Camera-type eye (tissue), 1 donor: ENCODE measurements at places on chromosomes 4 and X. TPM values are rescaled to one million over a fixed set of nuclear protein-coding genes. Genes with fewer than 3 reads are reported as not detected.

CCDC160 gene
- 2.2 TPM for total RNA-seq

FGFBP2 gene
- not detected for total RNA-seq

GPRASP3 gene
- total RNA-seq: 24.7 TPM

XAGE1B gene
- total RNA-seq: not detected

POU3F4 gene
- total RNA-seq: not detected

NHSL2 gene
- 15.6 TPM for total RNA-seq

ENPEP gene
- 19.0 TPM for total RNA-seq

CENPVL1 gene
- 0.71 TPM for total RNA-seq

CACNA1F gene
- total RNA-seq: 27.9 TPM

PROM1 gene
- 298 TPM for total RNA-seq

SSX3 gene
- total RNA-seq: not detected

CFAP99 gene
- total RNA-seq: not detected

CCDC110 gene
- total RNA-seq: 3.7 TPM

F8A1 gene
- 3.1 TPM for total RNA-seq

RASGEF1B gene
- total RNA-seq: 140 TPM

GPM6B gene
- 321 TPM for total RNA-seq

CTAG1B gene
- not detected for total RNA-seq

HERC5 gene
- 4.2 TPM for total RNA-seq

ADH1A gene
- total RNA-seq: not detected

SSX2B gene
- total RNA-seq: not detected

ARL13A gene
- total RNA-seq: not detected

ALB gene
- 0.71 TPM for total RNA-seq

PAQR3 gene
- 35.3 TPM for total RNA-seq

KIF4A gene
- total RNA-seq: 7.6 TPM

FATE1 gene
- total RNA-seq: not detected

FABP2 gene
- not detected for total RNA-seq

RS1 gene
- total RNA-seq: 39.0 TPM

NLRP2B gene
- total RNA-seq: not detected

RHOH gene
- total RNA-seq: 1.8 TPM

RBM46 gene
- not detected for total RNA-seq

GUCY1A1 gene
- total RNA-seq: 76.6 TPM

NPY5R gene
- 1.4 TPM for total RNA-seq

MAGEB6B gene
- total RNA-seq: not detected
